Right lobe of liver (tissue), 6 donors: ENCODE measurements at places on chromosomes 5 and 9. TPM values are rescaled to one million over a fixed set of nuclear protein-coding genes. Genes with fewer than 3 reads are reported as not detected.
A peak's percentile ranks its signal among the peaks of the same experiment; 100 is the strongest.

DNA sequence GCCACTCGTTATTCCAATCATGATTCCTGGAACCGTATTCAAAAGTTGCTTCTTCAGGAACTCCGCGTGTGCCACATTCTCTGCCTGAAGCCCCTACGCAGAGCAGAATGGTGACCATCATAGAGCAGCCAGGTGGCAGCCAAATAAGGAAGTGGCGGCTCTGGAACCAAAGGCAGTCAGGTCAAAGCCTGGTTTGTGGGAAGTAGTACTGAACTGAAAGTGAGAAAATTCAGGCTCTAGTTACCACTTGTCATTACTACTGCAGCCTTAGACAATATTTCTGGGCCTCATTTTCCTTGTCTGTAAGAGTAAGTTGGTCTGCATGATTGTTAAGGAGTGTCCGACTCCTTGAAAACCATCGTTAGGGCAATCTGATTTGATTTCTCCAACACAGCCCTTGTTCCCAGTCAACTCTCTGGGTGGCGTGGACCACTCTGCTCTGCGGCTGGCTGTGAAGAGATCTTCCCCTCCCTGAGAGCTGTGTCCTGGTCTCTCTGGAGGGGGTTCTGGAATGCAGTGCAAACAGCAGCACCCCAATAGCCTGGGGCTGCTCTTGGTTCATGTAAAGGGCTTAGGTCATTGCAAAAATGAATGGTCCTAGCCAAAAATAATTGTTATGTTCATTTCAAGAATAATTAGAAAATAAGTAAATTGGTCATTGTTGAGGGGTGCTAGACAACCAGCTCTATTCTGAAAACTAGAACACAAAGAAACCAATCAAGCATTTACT lies 102.4 kb downstream of the MED27 start:
- no peak for DNase-seq
- H3K27me3 ChIP-seq = no peaks in the 10 kb centered on the region
- no peaks in the 10 kb centered on the region for H3K36me3 ChIP-seq
- H3K4me3 ChIP-seq = no peak overlapping the region
- H3K27ac ChIP-seq = no peak overlapping the region

DNA sequence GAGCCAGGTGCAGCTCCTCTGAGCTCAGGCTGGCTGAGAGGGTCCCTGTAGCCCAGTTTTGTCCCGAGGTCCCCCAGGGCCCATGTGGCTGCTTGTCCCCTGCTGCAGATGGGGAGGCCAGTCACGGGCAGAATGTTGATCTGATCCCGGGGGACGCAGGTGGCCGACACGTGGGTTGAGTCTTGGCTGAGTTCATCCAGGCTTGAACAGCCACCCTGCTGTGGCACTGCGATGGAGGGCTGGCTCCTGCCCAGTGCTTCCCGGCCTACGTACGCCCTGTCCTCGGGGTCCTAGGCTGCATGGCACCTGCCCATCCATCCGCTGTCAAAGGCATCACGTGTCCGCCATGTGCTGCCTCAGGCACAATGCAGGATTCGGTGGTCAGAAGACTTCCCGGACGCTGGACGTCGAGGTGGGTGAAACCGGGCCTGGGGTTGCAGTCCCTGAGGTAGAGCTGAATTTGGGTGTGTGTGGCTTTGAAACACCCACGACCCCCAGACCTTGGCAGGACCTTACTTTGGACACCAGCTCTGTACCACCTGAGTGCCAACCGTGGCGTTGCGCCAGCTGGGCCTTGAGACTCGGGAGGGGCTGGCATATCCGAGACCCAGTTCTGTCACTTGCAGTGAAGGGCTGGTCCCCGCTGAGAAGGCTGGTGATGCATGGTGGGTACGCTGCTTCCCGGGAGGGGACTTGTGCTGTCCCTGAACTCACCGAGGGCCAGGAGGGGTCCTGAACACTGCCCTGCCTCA lies 22.3 kb downstream of the RXRA start:
- no peak overlapping the region for H3K4me3 ChIP-seq
- no peaks in the 10 kb centered on the region for H3K36me3 ChIP-seq
- no peak for DNase-seq
- H3K4me1 ChIP-seq = peaks cover 99% of the 10 kb centered on the region

DNA sequence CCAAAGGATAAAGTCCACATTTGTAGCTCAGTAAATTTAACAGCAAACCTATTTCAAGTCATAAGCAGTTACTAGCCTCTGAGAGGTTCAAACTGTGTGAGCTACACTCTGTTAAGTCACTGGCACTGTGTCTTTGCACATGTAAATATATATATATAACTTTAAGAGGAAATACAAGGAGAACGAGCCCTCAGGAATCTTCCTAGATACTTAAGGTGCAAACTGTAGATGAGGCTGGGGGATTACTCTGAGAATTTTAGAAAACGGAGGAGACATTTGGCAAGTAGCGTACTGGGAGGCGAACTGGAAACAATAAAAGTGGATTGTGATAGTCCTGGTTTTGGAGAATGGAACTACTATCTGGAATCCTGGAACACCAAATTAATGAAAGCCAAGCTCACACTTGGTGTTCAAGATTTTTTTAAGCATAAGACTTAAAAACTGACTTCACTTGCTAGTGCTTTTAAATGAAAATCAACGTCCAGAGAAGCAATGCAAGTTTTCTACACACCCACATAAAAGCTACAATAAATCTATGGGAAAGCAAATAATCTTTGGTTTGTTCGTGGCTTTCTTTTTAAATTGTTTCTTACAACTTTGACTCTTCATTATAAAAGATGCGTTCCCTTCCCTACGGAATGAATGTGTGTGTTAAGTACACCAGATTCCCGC lies 1057.0 kb upstream of the DMAC1 start:
- peaks cover 14% of the 10 kb centered on the region for H3K4me1 ChIP-seq
- no peaks in the 10 kb centered on the region for H3K36me3 ChIP-seq
- no peaks in the 10 kb centered on the region for H3K27me3 ChIP-seq
- H3K27ac ChIP-seq = no peak overlapping the region
- peak overlapping the region; percentile 60 for H3K4me3 ChIP-seq
- DNase-seq = no peak

Gene SNX24
- 7.7 TPM for total RNA-seq

Gene SPATA31D3
- total RNA-seq = not detected

GRCh38 chr5:72955143-72955767 lies 586 bp upstream of the FCHO2 start:
- peak overlapping the region; percentile 92 for H3K27ac ChIP-seq
- no peaks in the 10 kb centered on the region for H3K4me1 ChIP-seq
- DNase-seq = peak; percentile 88
- peak overlapping the region; percentile 76 for H3K4me3 ChIP-seq

- no peaks in the 10 kb centered on the region for H3K36me3 ChIP-seq
- no peak overlapping the region for H3K4me3 ChIP-seq
- no peaks in the 10 kb centered on the region for H3K27me3 ChIP-seq
- DNase-seq = no peak
Observed at GRCh38 chr9:13292782-13293181, 13.3 kb upstream of the MPDZ start.

Gene ROR2
- total RNA-seq = 1.2 TPM

GRCh38 chr9:83628540-83628939 lies 5.6 kb downstream of the IDNK start:
- no peaks in the 10 kb centered on the region for H3K27me3 ChIP-seq
- H3K36me3 ChIP-seq = peaks cover 7% of the 10 kb centered on the region
- no peak overlapping the region for H3K4me3 ChIP-seq
- peaks cover 38% of the 10 kb centered on the region for H3K4me1 ChIP-seq
- H3K27ac ChIP-seq = no peak overlapping the region

- H3K27me3 ChIP-seq = no peaks in the 10 kb centered on the region
- H3K4me1 ChIP-seq = no peaks in the 10 kb centered on the region
- H3K4me3 ChIP-seq = peak overlapping the region; percentile 82
- DNase-seq = no peak
Observed at GRCh38 chr9:129175515-129175824, 2.6 kb downstream of the IER5L start.

Gene PRR16
- total RNA-seq = 0.18 TPM

Gene FRMD3
- total RNA-seq = 0.37 TPM

- no peaks in the 10 kb centered on the region for H3K27me3 ChIP-seq
- no peak overlapping the region for H3K27ac ChIP-seq
- no peaks in the 10 kb centered on the region for H3K36me3 ChIP-seq
- H3K4me3 ChIP-seq = no peak overlapping the region
- H3K4me1 ChIP-seq = no peaks in the 10 kb centered on the region
Observed at GRCh38 chr5:159781626-159782157, 134.6 kb upstream of the ADRA1B start.

- no peak for DNase-seq
- no peaks in the 10 kb centered on the region for H3K36me3 ChIP-seq
- H3K4me1 ChIP-seq = no peaks in the 10 kb centered on the region
- no peak overlapping the region for H3K27ac ChIP-seq
- no peak overlapping the region for H3K4me3 ChIP-seq
- no peaks in the 10 kb centered on the region for H3K27me3 ChIP-seq
Observed at GRCh38 chr5:24428345-24428744, 216.4 kb downstream of the CDH10 start.

GRCh38 chr9:19630760-19631159 lies 158.1 kb downstream of the SLC24A2 start:
- DNase-seq = no peak
- no peaks in the 10 kb centered on the region for H3K4me1 ChIP-seq
- no peaks in the 10 kb centered on the region for H3K27me3 ChIP-seq

GRCh38 chr5:125484272-125484741 lies 737.9 kb upstream of the ZNF608 start:
- no peaks in the 10 kb centered on the region for H3K36me3 ChIP-seq
- H3K27ac ChIP-seq = no peak overlapping the region
- no peak overlapping the region for H3K4me3 ChIP-seq
- H3K27me3 ChIP-seq = no peaks in the 10 kb centered on the region
- no peaks in the 10 kb centered on the region for H3K4me1 ChIP-seq

DNA sequence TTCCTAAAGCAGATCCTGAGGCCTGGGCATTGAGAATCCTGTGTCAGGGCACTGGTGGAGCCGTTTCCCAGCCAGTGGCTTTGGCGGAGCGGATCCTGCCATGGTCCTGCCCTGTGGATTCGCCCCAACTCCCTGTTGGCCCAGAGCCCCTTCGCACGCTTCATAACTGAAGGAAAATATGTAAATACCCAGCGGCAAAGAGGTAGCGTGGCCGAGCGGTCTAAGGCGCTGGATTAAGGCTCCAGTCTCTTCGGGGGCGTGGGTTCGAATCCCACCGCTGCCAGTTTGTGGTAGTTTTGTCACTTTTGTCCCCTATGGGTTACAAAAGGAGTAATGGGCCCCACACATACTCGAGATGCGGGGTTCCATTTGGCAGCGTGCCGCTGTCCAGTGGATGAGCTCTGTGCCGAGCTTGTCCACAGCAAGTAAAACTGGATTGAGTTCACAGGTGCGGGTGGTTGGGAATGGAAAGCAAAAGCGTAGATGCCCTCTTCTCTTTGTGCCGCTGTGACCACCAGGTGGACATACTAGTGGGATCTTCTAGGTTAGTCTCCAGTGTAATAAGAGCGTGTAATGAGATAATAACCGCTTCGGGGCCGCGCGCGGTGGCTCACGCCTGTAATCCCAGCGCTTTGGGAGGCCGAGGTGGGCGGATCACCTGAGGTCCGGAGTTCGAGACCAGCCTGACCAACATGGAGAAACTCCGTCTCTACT lies 17.3 kb downstream of the TRIM7 start:
- no peak overlapping the region for H3K27ac ChIP-seq
- no peaks in the 10 kb centered on the region for H3K27me3 ChIP-seq
- H3K4me1 ChIP-seq = no peaks in the 10 kb centered on the region
- DNase-seq = no peak

Gene LCP2
- 7.8 TPM for total RNA-seq

DNA sequence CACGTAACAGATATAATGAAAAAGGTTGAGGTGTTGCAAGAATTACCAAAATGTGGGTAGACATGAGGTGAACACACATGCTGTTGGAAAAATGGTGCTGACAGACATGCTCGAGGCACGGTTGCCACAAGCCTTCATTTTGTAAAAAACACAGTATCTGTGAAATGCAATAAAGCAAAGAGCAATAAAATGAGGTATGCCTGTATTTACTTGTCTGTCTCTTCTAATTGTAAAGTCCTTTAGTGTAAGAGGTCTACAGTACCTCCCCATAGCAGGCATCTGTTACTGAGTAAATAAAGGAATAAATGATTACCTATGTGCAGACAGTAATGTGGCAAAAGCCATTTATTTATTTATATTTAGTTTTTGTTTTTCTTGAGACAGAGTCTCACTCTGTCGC lies 3.0 kb upstream of the CAST start:
- H3K27me3 ChIP-seq = no peaks in the 10 kb centered on the region
- no peak overlapping the region for H3K27ac ChIP-seq
- peaks cover 8% of the 10 kb centered on the region for H3K4me1 ChIP-seq
- H3K36me3 ChIP-seq = no peaks in the 10 kb centered on the region

DNA sequence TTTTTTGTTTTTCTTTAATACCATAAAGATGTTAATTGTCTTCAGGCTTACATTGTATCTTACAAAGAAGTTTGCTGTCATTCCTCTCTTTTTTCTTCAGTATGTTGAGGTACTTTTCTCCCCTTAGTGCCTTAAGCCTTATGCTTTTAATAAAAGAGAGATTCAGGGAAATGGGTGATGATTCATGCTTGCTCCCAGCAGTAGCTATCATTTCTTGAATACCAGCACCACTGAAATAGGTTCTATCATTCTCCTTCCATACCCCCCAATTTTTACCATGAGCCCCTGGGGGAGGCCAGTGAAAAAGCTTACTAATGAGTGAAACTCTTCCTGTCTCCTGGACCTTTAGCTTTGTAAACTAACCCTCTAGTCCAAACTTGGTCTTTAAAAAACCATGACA lies 165.0 kb downstream of the FBXL7 start:
- no peaks in the 10 kb centered on the region for H3K27me3 ChIP-seq
- H3K4me3 ChIP-seq = no peak overlapping the region
- H3K4me1 ChIP-seq = no peaks in the 10 kb centered on the region
- no peaks in the 10 kb centered on the region for H3K36me3 ChIP-seq
- H3K27ac ChIP-seq = no peak overlapping the region
- no peak for DNase-seq

DNA sequence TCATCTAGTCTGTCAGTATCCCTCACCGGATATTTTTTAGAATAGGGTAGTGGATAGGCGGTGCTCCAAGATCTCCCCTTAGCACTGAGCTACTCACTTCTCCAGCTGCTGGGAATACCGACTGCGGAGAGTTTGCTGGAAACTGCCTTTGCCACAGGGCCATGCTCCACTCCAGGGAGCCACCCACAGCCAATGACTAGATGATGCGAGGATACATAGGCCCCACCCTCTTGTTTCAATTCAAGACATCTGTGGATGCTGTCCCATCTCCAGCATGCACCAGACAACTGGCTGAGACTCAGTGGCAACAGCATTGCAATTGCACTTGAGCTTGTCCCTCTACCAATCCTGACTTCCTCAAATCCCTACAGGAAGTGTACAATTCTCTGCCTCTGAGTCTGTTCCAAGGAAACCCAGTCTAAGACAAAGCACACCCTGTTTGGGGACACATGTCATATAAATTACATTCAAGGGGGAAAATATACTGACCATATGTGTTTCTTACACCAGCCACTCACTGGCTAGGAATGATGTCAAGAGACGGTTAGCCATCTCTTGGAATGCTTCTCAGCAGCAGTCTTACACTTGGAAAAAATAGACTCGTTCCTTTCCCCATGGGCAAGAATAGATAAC lies 312.6 kb upstream of the KIF2A start:
- no peak overlapping the region for H3K27ac ChIP-seq
- H3K27me3 ChIP-seq = no peaks in the 10 kb centered on the region
- no peaks in the 10 kb centered on the region for H3K36me3 ChIP-seq
- no peak overlapping the region for H3K4me3 ChIP-seq
- DNase-seq = no peak

- H3K36me3 ChIP-seq = peaks cover 17% of the 10 kb centered on the region
- peaks cover 34% of the 10 kb centered on the region for H3K4me1 ChIP-seq
- DNase-seq = no peak
- H3K27ac ChIP-seq = no peak overlapping the region
- no peak overlapping the region for H3K4me3 ChIP-seq
Observed at GRCh38 chr9:132348676-132349075, 6.1 kb downstream of the SETX start.
